Mesothelial cell of epicardium (in vitro differentiated cells): ENCODE measurements at places on chromosomes 3 and 15.

DNA sequence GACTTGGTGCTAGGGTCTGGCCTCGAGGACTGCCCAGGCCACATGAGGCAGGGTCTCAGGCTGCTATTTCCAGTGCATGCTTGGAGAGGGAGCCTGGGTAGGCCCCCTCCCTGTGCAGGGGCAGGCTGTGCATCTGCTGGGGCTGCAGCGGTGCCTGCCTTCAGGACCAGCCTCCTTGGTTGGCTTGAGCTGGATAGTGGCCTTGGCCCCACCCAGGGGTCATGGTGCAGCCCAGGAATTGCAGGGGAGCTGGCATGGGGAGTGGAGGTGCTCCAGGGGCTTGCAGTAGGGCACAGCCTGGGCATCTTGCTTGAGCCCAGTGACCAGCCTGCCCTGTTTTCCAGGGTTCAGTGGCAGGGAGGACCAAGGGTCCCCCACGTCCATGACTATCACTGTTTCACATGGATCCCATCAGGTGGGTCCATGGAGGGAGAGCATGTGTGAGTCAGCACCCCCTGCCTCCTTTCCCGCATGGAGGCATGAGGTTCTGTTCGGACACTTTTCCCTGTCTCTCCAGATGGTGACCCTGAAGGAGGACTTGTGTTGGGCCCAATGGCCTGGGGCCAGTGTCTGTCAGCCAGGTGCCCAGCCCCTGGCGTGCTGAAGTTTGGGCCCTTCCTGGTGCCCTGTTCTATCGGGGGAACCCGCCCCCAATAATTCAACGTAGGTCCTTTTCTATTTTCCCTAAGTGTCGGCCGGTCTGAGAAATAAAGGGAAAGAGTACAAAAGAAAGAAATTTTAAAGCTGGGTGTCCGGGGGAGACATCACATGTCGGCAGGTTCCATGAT is 218.6 kb downstream of the SNRPN start:
- DNase-seq = peak; percentile 7

- DNase-seq = no peak
Measured at GRCh38 chr3:63051920-63052319, 176.7 kb upstream of the CADPS start.

GRCh38 chr3:70053293-70053692 is 53.8 kb downstream of the SAMMSON start:
- no peak for DNase-seq

- no peak for DNase-seq
Measured at GRCh38 chr3:76122007-76122406, 336.7 kb upstream of the ZNF717 start.

DNA sequence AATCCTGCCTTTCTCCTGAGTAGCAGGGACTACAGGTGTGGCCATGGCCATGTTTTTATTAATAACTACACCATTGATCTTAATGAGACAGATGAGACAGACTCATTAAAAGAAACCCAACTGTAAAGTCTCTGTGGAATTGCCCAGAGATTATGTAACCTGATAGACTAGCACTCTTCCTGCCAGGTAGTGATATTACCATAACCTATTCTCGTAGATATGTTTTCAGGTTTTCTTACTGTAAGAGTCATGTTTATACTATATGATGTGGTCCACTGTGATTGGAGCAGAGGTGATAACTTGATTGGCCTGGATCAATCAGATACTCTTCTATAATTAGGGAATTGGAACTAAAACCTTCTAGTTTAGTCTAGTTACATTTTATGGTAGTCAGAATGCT is 93.7 kb downstream of the NFKBIZ start:
- DNase-seq = no peak

- peak; percentile 60 for DNase-seq
Measured at GRCh38 chr15:65856821-65857455, 12.4 kb upstream of the RAB11A start.

- DNase-seq = no peak
Measured at GRCh38 chr3:124607163-124607562, 123.1 kb upstream of the UMPS start.

DNA sequence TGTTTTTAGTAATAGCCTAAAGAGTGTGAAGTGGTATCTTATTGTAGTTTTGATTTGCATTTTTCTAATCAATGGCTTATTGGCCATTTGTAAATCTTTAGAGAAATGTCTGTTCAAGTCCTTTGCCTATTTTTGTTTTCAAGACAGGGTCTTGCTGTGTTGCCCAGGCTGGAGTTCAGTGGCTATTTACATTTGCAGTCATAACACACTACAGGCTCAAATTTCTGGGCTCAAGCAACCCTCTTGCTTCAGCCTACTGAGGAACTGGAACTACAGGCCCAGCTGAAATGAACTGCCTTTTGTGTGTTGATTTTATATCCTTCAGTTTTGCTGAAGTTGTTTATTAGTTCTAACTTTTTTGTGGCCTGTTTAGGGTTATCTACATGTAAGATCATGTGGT is 27.9 kb downstream of the BSN start:
- DNase-seq = no peak
